Fibroblast of skin of left biceps (primary cell): ENCODE measurements at places on chromosomes 4 and X.
A peak's percentile ranks its signal among the peaks of the same experiment; 100 is the strongest.

GRCh38 chr4:26152056-26152455 is 168.8 kb upstream of the RBPJ start:
- no peak for DNase-seq

DNA sequence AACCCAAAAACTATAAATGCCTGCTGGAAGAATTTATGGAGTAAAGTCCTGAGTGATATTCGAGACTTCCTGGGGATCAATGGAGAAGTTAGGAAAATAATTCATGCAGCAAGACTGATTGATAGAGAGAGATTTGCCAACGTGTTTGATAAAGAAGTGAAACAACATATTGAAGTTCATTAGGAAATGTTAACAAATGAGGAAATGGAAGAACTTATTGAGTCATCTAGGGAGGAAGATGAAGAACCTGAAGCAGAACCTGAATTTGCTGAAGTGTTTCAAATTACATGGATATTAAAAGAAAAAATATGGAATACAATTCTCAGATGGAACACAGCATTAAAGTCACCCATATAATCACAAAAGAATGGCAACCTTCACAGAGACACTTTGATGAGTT is 39.0 kb downstream of the DDX60 start:
- DNase-seq, result no peak

DNA sequence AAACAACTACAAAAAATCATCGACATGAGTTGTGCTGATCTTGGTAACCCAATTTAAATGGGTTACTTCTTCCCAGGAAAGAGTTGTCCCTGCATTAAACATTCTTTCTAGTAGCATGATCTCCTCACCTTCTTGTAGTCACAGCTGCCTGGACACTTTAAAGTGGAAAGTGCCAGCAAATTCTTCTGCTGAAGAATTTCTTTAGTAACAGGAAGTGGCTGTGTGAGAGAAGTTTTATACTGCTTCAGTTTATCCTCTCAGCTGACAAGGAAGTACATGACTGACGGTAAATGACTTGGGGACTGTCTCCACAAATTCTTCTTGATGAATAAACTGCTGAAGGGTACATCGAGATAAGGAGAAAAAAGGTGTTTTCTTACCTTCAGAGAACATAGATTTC is 18.2 kb upstream of the TNIP3 start:
- DNase-seq, result no peak

DNA sequence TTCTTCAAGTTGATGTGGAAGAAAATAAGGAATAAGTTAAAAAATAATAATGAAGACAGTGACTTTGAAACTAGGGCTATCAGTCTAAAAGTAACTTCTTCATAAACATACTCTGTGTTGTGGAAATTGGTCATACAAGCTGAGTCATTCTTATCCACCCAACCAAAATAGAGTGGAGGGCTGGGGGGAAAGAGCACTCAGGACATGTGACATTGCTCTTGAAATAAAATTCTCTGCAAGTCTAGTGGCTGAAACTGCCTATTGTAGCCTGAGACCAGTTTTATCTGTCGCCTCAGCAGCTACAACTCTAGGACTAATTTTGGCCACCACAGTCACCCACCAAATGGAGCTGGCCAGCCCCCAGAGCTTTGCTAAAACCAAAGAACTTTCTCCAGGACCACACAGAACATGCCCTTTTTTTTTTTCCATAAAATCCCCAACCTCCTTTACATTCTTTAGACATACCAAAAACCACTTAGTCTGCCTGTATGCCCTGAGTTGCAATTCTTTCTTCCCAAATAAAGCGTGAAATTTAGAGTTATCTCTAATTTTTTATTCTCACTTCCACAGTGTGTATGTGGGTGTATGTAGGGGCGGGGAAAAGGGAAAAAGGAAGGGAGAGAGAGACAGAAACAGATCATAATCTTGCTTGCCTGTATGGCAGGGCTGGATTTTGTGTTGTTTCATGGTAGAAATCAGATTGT is 23.0 kb upstream of the SLC25A4 start:
- no peak for DNase-seq

DNA sequence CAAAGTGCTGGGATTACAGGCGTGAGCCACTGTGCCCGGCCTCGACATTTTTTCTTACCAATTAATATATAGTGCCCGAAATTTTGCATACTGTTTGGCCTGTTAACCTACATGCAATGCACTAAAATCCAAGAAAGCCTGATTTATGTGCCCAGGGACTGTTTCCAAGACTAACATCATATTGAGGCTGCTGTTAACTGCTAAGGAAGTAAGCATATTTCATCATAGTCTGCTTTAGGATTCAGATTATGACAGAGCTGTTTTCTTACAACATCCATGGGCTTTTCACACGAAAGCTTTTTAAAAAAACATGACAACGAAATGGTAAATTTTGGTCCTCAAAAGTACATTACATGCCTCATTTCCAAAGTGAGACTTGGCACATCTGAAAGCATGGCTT is 84.4 kb downstream of the STOX2 start:
- peak; percentile 56 for DNase-seq

GRCh38 chrX:136598631-136599030 is 49.3 kb upstream of the CD40LG start:
- no peak for DNase-seq

GRCh38 chr4:125551466-125551865 is 236.7 kb downstream of the FAT4 start:
- no peak for DNase-seq

- DNase-seq, result peak; percentile 11
Measured at GRCh38 chr4:25441519-25442117, 64.6 kb downstream of the ANAPC4 start.

DNA sequence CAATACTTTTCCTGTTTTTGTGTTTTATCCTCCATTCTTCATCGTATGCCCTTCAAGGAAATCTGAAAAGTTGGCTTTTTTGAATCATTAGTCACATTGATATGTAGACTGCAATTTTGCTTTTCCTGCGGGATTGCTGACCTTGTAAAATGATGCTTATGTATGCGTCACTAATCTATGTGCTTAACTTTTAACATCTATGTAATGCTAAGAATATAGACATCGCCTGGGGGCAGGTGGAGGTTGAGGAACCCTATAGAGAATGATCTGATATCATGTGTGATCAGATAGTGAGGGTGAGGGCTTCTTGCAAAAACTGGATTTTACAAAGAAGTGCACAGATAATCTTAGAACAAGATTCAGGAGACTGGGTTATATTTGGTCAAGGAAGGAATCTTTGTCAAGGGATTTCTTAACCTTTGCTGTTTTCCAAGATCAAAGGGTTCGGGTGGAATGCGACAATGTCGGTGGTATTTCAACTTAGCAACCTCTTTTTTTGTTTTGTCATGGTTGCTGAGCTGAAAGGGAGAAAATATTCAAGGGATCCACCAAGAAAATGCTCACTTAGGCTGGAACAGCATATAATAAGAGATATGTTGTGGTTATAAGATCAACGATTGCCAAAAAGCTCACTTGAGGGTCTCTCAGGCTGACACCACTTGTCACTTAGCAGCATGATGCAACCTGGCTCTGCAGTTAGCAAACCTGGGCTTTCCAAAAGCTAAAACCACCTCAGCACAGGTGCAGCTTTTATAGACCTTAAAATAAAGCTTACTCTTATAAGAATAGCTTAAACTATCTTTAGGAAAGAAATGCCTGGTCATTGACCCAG is 70.6 kb upstream of the PUDP start:
- no peak for DNase-seq

DNA sequence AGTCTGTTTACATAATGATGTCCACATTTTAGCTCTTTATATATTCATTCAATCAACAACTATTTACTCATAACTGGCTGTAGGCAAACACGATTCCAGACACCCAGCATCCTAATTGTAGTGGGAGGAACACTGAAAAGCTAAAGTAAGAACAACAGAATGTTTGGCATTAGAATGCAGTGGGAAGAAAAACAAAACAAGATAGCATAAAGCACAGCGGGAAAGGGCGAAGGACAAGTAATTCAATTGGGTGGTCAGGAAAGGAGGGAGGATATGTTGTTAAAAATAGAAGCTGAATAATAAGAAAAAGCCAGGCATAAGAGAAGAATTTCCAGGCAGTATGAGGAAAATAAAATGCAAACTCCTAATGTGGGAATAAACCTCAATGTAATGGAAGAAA is 189.5 kb upstream of the FAT4 start:
- no peak for DNase-seq

DNA sequence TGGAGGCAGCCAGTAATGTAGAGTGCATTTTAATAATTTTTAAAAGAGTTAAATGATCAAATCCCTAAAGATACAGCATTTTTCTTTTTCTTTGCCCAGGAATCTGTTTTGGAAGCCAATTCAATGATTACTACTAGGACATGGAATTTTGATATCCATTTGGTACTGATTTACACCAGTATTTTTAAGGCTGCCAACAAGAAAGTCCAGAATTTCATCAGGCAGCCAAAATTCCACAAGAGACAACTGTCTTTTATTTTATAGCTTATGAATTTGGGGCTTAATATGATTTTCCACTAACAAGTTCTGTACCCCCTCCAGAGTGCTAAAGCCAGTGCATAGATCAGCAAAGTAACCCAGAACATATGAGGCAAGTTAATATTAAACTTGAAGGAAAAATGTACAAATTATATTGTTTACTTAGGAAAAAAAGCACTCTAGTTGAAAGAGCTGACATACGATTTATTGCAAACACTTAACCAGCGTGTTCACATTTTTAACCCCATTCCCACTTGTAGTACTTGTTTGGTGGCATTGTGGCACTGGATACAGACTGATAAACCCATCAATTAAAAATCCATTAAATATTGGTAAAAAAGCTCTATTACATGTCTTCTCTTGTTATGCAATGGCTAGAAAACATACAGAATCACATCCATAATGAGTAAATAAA is 259.7 kb downstream of the DCHS2 start:
- peak; percentile 37 for DNase-seq

DNA sequence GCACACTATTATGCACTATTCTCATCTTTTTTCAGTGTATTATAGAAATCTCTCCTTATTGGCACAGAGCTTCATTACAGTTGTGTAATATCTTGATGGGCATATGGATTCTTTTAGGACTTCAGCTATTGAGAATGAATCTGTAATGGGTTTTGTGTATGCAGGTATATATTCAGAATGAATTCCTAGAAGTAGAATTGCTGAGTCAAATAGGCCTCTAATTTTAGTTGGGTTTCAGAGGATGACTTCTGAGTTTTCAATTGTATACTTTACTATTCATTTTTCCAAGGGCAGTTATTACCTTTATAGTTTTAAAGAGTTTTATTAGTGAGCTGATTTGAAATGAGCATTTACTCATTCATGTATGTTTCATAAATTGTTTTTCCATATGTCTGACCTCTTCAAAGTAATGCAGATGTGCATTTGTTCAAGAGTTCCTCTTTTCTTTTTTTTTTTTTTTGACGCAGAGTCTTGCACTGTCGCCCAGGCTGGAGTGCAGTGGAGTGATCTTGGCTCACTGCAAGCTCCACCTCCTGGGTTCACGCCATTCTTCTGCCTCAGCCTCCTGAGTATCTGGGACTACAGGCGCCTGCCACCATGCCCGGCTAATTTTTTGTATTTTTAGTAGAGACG is 19.5 kb downstream of the CASP6 start:
- no peak for DNase-seq

DNA sequence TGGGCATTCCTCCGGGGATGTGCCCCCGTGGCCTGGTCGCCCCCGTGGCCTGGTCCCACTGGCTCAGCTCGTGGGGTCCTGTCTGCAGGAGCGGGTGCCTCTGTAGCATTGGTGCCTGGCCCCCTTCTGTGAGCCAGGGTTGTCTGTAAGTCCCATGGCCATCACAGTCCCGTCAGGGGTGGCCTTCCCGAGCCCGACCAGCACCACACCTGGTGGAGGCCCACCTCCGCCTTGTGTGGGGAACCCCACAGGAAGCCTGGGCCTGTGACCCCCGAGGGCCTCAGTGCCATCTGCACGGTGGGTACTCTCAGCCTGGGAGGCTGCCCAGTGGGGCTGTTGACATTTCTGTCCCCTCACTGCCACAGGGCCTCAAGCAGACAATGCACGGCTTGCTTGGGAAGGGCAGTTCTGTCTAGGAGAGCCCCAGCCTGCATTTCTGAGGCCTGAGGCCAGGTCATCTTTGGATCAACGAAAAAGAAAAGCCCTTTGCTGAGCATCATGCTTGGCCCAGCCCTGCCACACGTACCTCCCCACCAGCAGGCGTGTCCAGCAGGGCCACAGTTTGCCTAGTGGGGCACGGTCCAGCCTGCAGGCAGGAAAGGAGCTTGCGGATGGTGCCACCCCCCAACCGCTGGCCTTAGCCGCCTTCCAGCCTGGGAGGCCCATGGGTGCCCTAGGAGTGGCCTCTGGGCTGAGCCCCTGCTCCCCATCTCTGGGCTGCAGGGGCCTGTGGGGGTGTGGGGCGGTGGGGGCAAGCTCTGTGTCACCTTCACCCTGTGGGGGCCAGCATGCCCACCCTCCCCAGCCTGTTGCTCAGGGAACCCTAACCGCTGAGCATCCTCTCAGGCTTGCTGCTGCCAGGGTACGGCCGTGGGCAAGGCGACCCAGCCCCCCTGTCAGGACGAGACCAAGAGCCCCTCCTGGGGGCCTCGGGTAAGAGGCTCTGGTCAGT is 23.2 kb downstream of the NKX1-1 start:
- DNase-seq, result no peak

DNA sequence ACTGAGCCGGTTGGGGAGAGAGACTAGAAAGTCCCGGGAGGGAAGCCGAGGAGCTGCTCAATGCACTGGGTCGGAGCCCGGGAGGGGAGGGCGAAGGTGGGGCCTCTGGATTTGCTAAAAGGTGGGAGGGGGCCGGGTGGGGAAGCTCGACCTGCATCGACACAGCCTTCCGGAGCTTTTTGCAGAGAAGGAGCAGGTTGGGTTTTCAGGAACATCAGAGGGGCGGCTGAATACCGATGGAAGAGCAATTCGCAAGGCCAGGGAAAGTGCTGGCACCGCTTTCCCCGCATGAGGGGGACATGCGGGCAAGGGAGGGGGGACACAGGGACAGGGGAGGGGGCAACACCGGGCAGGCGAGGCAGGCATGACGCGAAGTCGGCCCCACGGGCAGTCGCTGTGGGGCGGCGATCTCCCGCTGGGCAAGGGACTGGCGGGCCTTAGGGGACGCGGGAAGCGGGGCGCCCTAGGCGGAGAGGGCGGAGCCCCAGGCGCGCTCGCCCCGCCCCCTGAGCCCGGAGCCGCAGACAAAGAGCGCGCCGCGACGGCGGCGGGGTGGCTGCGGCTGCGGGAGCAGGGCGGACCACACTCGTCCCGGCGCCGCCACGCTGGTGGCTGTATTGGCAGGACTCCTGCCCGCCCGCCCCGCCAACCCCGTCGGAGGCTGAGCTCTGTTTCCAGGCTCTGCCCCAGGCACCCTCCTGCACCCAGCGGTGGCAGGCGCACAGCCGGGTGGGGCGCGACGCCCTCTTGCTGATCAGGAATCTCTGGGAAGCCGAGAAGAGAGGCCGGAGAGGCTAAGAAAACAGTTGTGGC is 11.6 kb downstream of the PDZD4 start:
- DNase-seq, result no peak

DNA sequence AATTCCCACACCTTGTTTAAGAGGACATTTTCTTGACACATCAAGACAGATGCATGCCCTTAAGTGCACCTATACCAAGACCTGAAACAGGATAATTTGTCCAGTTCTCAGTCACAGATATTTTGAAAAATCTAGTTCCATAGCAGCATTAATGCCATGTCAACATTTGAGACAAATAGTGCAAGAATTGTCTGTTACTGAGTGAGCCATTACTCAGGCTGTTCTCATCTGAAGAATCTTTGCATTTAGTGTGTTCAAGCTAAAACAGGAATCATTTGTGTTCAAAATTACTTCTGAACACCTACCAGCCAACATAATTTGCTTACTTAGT is 354.9 kb downstream of the KCNIP4 start:
- no peak for DNase-seq

GRCh38 chr4:99437723-99438404 is 2.7 kb upstream of the ADH7 start:
- DNase-seq, result no peak
